Hematopoietic multipotent progenitor cell (in vitro differentiated cells): ENCODE measurements at places on chromosomes 5 and 9.

- DNase-seq = no peak
These were observed 677.1 kb upstream of the CHD1 start for GRCh38 chr5:99605904-99606303.

GRCh38 chr5:94125107-94125506, 383.7 kb upstream of the POU5F2 start:
- no peak for DNase-seq

GRCh38 chr5:54212331-54212730, 98.0 kb downstream of the ARL15 start:
- DNase-seq = no peak

DNA sequence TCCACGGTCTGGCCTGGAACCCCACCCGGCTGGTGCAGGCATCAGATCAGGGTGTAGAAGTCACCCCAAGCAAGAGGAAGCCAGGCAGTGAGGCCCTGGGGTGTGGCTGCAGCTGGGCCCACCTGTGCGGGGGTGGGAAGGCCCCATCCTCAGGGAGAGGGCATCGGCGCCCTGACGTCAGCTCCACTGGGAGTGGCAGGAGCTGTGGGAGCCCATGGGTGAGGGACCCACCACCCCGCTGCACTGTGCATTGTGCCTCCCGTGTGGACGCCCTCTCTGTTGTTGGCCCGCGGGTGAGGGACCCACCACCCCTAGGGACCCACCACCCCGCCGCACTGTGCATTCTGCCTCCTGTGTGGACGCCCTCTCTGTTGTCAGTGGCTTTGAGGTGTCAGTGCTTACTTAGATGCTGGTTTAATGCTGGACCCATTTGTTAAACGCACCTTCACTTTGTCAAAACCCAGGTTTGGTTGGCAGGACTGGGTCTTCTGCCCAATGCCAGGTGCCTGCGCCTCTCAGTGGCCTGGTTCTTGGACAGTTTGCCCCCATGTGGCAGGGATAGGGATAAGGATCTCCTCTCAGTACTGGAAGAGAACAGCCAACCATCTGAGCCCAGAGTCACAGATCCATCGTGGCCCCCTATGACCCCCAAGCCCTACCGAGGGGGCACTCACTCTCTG, 6.9 kb upstream of the EXOC3 start:
- no peak for DNase-seq

GRCh38 chr5:31273631-31274378, 80.3 kb downstream of the CDH6 start:
- no peak for DNase-seq

GRCh38 chr5:149274939-149275338, 3.3 kb downstream of the AFAP1L1 start:
- DNase-seq = no peak

DNA sequence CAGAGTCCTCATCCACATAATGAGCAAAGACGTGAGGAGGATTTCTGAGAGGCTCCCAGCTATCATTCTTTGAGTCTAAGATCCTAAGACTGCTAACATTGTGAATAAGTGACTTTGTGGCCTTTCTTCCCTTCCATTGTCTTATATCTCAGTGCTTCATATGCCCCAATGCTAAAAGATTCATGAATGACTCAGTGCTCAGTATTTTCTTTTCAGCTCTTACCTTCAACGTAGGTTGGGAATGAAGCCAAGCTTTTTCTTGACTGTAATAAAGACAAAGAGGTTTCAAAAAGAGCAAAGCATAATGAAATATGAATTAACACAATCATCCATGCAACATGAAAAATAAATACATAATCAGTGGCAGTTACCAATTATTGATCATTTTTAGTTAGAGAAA, 146.4 kb downstream of the ENTREP1 start:
- no peak for DNase-seq

DNA sequence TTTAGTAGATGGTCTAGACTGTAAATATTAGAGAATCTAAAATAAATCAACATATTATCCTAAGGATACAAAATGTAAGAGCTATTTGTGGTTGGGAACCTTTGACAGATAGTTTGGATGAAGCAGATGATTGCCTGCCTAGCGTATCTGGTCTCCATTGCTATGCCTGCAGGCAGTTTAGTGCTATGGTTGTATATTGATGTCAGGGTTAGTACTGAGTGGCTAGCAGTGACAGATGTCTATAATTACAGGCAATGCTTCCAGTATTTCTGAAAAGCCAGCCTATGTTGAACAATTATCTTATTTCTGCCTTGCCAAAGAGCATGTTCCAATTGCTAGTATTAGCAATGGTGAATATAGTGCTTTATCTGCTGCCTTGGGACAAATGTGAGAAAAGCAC, 151.3 kb upstream of the TLX3 start:
- DNase-seq = no peak

- DNase-seq = no peak
These were observed 539.8 kb upstream of the FAM174A start for GRCh38 chr5:99995407-99995806.

- DNase-seq = no peak
These were observed 104.3 kb downstream of the GNAQ start for GRCh38 chr9:77927265-77927664.

- no peak for DNase-seq
These were observed 79.6 kb downstream of the TLE4 start for GRCh38 chr9:79651251-79651795.

- DNase-seq = no peak
These were observed 137.5 kb upstream of the HMHB1 start for GRCh38 chr5:143674469-143674786.

GRCh38 chr5:55597014-55597981, 62.5 kb upstream of the PLPP1 start:
- no peak for DNase-seq

DNA sequence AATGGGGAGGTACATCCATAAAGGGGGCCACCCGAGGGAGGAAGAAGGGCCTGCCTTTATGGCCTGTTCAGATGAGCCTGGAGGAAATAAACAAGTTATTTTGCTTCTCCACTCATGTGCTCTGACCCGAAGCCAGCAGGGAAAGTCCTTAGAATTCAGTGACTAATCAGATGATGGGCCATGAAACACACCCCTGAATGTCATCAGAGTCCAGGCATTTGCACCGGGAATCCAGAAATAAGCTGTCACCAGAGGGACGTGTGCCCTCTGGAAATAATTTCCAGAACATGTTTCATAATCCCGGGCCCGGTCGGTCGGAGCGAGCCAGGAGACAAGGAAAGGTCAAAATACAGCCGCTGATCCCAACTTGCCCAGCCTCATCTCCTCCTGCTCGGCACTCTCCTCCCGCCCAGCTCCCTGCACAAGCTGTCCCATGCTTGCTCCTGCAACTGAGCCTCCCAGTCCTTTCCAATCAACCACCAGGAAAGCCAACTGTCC, 73.6 kb upstream of the ZNF622 start:
- no peak for DNase-seq

DNA sequence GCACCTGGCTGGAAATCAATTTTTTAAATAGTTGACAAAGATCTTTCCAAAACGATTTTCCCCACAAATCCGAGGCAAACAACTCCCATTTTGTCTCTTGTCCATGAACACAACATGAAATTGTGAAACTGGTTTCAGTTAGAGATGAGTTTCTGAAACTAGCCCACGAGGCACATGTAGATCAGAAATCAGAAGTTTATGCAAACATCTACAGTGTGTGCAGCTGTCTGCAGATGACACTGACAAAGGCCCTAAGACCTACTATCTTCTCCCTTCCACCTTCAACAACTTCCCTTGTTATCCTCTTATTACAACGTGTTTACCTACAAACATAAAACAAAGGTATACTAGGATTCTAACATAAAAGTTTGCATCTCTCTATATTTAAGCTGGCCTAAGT, 183.3 kb downstream of the DIRAS2 start:
- no peak for DNase-seq

DNA sequence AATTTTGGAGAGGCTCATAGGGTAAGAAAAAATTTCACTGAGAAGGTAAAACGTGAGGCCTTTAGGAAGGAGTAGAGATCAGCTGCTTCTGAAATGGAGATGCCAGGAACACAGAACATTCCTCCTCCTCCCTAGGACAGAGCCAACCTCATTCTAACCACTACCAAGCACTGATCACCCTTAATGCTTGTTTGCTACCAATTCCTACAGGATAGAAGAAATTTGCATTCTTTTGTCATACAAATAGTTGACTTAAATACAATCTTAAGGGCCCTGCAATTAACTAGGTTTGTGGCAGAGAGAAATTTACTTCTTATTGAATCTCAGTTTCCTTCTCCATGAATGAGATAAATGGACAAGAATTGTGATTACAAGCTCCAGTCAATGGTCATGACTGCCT, 780.2 kb upstream of the WWC1 start:
- no peak for DNase-seq

GRCh38 chr5:108148715-108149139, 233.2 kb downstream of the FBXL17 start:
- peak; percentile 18 for DNase-seq

GRCh38 chr5:62948301-62948700, 369.7 kb downstream of the LRRC70 start:
- no peak for DNase-seq

- no peak for DNase-seq
These were observed 24.7 kb downstream of the TRIM14 start for GRCh38 chr9:98094316-98094715.

DNA sequence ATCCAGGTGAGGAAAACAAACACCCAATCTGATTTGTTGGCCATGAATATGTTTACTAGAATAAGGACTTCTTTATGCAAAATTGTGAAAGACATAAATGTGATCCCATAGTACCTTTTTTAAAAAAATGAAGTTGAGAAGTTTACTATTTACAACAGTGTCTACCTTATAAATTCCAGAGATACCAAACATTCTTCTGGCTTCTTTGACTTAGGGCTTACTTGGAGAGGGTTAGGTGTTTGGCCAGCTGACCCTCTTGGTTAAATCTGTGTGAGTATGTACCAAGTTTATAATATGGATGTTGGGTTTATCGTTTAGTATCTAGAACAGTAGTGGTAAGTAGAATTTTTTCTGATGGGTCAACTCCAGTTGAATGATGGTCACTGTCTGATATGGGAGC, 212.3 kb downstream of the DOCK8 start:
- DNase-seq = no peak

- DNase-seq = no peak
These were observed 304.0 kb downstream of the NR2F1-AS1 start for GRCh38 chr5:93277051-93277450.

DNA sequence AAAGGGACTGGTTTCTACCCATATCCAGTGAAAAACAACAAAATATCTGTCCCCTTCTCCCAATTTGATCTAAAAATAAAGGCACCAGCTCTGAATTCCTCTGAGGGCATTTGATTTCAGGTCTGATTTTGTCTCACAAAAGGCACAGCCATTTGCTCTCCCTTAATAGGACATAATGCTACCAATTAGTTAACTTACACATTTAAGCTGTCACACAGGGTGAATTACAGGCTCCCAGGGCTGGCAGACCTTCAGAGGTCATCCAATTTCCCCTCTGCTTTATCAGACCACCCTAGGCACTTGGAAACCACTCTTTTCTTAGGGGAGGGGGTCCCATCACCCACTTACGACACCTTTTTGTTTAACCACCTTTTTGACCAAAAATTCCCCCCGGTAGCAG, 319.9 kb downstream of the SPOCK1 start:
- DNase-seq = no peak

DNA sequence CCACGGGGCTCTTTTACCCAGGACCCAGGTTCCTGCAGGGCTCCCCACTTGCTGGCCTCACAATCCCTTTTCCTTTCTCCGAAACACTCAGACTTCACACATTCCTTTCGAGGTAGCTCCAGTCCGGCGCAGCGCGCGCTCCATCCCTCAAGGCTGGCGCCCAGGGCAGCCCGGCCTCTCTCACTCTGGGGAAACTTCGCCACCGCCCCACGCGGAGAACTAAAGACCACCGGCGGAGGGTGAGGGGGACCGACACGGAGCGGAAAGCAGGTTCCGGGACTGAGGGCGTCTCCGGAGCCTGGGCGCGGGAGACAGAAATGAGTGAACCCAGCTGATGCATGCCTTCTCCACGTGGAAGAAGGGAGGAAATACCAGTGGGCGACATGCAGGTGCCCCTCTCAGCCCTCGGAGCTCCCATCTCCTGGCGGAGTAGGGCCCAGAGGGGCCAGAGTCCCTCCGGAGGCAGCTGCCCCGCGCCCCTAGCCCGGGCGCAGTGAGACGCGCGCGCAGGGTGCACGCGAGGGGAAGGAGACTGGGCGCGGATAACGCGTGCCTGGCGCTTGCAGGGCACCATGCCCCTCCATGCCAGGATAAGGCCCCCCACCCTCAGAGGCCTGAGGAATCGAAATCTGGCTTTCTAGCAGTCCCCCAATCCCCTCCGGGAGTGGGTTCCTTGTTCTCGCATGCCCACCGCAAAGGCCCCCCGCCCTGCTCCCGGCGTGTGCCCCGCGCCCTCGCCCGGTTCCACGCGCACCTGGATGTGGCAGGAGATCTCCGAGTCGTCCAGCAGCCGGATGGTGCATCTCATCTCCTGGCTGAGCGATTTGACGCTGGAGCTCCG, 650 bp downstream of the FRMD3 start:
- DNase-seq = no peak

GRCh38 chr9:19967216-19967887, 178.5 kb upstream of the SLC24A2 start:
- DNase-seq = peak; percentile 21

- DNase-seq = no peak
These were observed 482 bp upstream of the TDRD7 start for GRCh38 chr9:97411440-97411788.

- no peak for DNase-seq
These were observed 694.3 kb downstream of the NR2F1-AS1 start for GRCh38 chr5:92886751-92887150.

DNA sequence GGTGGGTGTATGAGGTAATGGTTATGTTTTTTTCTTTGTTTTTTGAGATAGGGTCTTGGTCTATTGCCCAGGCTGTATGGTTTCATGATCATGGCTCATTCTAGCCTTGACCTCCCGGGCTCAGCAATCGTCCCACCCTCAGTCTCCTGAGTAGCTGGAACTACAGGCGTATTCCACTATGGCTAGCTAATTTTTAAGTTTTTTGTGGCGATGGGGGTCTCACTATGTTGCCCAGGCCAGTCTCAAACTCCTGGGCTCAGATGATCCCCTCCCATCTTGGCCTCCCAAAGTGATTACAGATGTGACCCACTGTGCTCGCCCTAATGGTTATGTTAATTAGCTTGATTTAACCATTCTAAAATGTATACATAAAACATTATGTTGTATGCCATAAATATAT, 5.6 kb downstream of the CNTLN start:
- no peak for DNase-seq

GRCh38 chr5:80569961-80570786, at the start of gene ANKRD34B:
Gene ANKRD34B, minus strand, starts transcription at chr5:80570280. Its CDS starts 10,261 bp downstream, at chr5:80560019.
- DNase-seq = peak; percentile 18

DNA sequence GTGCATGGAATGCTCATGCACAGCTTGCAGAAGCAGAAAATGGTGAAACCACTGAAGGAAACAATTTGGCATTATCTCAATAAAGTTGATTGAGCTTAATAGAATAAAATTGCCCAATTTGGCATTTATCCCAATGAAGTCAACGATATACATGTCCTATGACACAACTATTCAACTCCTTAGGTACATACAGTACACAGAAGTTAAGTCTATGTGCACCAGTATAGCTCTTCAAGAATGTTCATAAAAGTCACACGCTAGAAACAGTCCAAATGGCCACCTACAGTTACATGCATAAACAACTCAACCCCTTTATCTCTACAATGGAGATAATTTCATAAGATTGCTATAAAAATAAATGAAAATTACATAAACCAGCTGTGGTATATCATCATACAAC, 184.5 kb downstream of the DENND1A start:
- DNase-seq = no peak

GRCh38 chr5:133878236-133878555, 90.2 kb downstream of the C5orf15 start:
- DNase-seq = no peak
